ENCODE measurements at places on chromosomes 2 and 18.

- DNase-seq = no peak
Observed at GRCh38 chr18:12334863-12335262, 26.8 kb downstream of the TUBB6 start.

DNA sequence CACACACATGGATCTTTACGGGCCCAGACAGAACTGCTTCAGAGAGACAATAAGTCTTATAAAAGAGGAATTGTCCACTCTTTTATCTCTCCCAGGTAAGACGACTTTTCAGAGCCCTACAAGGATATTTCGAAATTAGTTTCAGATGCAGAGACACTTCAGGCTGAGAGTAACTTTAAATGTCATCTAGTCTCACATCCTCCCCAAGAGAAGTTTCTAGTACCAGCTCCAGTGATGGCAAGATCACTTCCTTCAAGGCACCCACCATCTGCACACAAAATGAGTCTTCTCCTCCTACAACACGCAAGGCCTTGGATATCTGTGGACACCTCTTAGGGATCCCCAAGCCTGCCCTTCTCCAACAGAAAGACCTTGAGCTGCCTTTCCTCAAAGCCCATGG, 39.0 kb upstream of the KLHL29 start:
- no peak for DNase-seq

- DNase-seq = no peak
Observed at GRCh38 chr18:50312296-50313030, 25.0 kb upstream of the CXXC1 start.

DNA sequence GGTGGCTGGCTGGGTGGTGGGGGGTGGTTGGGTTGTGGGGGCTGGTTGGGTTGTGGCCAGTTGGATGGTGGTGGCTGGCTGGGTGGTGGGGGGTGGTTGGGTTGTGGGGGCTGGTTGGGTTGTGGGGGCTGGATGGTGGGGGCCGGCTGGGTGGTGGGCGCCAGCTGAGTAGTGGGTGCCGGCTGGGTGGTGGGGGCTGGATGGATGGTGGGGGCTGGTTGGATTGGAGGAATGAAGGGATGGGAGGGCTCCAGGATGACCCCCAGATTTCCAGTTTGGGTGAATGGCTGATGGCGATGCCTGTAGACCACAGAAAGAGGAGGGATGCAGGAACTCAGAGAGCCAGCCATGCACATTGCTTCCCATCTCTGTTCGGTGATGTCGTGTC, 26.8 kb upstream of the GPR17 start:
- no peak for DNase-seq

- DNase-seq = no peak
Observed at GRCh38 chr2:145690183-145690778, 1170.4 kb upstream of the ZEB2 start.

DNA sequence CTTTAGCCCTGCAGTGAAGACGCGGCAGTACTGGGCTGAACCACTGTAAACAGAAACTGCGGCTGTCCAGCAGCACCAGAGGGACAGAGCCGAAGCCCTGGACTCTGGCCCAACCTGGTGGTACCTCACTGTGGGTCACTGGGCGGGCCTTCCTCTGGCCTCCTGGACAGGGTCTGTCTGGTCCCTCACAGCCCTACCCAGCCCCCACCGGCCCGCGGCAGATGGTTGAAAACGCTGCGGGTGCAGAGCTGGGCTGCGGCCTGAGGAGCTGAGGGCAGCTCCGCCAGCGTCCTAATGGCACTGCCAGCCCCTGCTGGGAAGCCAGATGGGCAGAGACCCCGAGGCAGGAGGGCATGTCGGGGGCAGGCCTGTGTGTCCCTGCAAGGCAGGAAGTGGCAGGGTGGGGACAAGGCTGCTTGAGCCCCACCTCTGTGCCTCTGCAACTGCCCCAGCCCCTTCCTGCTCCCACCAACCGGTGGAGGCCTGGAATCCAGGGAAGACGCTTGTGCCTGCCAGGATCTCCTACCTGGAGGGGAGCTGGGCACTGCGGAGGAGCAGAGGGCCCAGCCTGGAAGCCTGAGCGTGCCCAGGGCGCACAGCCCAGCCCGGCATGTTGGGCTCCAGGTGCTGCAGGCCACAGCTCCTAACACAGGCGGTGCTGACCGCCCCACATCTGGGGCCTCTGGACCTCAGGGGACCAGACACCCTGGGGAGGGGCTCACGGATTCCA, 36.3 kb downstream of the HS6ST1 start:
- no peak for DNase-seq

GRCh38 chr2:98027538-98027937, 31.8 kb upstream of the TMEM131 start:
- no peak for DNase-seq

- DNase-seq = peak; percentile 17
Observed at GRCh38 chr2:151071382-151071781, 190.3 kb downstream of the RBM43 start.

DNA sequence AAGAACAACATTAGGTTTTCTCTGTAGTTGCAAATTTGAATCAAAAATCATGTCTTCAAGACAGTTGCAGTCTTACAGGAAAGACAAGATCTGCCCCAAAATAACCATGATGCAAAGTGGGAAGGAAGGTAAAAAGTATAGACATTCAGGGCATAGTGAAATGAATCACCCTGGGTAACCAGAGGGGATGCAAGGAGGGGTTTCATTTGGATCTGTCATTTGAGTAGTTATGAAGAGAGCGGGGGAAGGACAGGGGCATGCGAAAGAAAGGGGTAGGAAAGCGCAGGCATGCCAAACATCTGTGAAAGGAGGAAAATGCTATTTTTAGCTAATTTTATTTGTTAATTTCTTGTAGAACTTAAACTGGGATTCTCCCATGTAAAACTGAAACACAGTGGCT, 219.1 kb upstream of the BOD1L2 start:
- DNase-seq = no peak

GRCh38 chr2:109343460-109343859, 214.5 kb downstream of the SH3RF3 start:
- DNase-seq = no peak

- no peak for DNase-seq
Observed at GRCh38 chr2:215705771-215706361, 270.0 kb upstream of the FN1 start.

- no peak for DNase-seq
Observed at GRCh38 chr2:118670838-118671237, 176.6 kb downstream of the EN1 start.

DNA sequence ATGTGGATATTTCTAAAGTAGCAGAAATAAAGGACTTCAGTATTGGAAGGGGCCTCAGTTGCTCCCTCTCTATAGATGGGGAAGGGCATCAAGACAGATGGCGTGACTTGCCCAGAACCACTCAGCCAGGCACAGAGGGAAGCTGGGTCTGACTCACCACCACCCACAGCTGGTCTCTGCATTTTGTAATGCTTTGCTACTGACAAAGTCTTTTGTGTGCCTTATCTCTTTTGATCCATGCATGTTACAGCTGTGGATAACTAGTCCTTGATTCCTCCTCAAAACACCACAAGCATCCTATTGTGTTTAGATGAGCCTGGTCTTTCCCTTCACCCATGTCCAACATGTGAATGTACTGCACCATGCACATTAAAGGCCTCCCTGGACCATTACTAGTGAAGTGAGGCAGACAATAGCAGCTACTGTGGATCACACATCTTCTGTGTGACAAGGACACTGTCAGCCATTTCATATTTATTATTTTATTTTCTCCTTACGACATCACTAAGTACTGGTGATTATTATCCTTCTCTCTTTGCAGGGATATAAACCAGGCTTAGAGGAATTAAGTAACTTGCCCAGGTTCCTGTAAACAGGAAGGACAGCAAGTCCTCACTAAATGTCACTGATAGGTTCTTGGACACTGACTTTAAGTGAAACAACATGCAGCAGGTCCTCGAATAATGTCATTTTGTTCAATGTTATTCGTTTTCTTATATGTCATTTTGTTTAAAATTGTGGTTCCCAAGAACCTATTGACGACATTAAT, 29.6 kb upstream of the IL37 start:
- DNase-seq = peak; percentile 17

GRCh38 chr2:7692657-7693161, 775.5 kb downstream of the RNF144A start:
- peak; percentile 32 for DNase-seq

GRCh38 chr18:23240609-23240930, 105.3 kb downstream of the CABLES1 start:
- no peak for DNase-seq

GRCh38 chr2:30259827-30260679, 28.7 kb downstream of the LBH start:
- no peak for DNase-seq

- DNase-seq = no peak
Observed at GRCh38 chr2:234156326-234156725, 105.8 kb downstream of the SPP2 start.

- DNase-seq = peak; percentile 16
Observed at GRCh38 chr2:37020212-37020886, 54.0 kb upstream of the STRN start.

- DNase-seq = no peak
Observed at GRCh38 chr2:100137866-100138570, 4.4 kb downstream of the AFF3 start.

- no peak for DNase-seq
Observed at GRCh38 chr2:182540252-182540651, 113.4 kb upstream of the PDE1A start.

- DNase-seq = no peak
Observed at GRCh38 chr2:11344956-11345677, 681 bp upstream of the ROCK2 start.

- no peak for DNase-seq
Observed at GRCh38 chr18:75696391-75696790, 268.9 kb upstream of the SMIM21 start.

DNA sequence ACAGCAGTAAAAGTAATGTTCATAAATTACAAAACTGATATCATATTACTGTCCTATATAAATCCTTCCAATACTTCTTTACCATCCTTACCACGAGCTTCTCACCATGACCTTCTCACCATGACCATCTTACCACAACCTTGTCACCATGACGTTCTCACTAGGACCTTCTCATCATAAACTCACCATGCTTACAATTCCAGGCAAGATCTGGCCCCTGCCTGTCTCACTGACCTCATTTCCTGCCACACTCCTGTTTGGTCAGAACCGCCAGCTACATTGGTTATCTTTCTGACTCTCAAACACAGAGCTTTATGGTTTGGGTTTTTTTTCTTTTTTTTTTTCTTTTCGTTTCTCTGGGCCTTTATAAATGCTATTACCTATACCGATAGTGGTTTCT, 827.6 kb downstream of the RNF144A start:
- no peak for DNase-seq

- no peak for DNase-seq
Observed at GRCh38 chr2:236571145-236571544, 1.5 kb downstream of the ACKR3 start.

DNA sequence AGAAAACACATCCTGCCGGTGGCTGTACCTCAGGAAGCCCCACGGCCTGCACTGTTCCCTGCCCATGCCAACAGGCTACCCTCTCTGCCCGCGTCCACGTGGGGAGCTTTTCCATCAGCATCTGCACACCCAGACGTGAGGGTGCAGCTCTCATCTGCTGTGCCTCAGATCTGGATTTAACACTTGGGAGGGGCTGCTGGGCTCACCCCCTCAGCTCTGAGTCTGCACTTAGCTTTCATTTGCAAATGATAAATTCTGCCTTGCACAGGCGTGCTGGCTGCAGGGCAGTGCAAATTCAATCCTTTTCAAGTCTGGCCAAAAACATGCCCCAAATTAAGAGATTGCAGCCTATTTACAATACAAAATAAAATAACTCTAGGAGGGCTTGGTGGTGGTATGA, 245.7 kb downstream of the TWIST2 start:
- DNase-seq = no peak

DNA sequence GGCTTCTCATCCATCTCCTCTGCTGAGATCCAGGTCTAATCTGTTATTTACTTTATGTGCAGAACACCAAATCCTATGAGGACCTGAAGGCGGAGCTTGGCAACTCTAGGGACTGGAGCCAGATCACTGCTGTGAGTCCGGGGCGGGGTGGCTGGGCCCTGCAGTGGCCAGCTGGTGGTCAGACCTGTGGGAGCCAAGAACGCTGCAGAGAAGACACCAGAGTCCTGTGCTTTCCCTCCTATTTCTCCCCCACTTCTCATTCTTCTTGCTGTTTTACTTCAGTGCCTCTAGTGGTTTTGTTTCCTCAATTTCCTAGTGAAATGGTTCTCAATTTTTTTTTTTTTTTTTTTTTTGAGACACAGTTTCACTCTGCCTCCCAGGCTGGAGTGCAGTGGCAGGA, 19.7 kb downstream of the VIL1 start:
- DNase-seq = no peak

DNA sequence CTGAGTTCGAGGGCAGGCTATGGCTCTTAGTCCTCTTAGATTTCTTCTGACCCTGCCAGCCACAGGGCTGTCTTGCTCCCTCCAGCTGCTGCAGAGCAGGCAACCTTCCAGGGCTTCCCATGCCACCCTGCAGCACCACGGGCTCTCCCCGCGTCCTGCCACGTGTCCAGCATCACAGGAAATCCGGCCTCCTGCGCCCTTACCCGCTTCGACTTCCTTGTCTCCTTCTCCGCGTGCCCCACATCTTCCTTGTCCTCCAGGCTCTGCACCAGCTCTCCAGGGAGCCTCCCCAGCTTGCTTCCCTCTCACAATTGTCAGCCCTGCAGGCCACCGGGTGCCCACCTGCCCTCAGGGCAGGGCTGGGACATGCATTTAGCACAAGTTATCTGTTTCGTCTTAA, 253.5 kb downstream of the DCDC2C start:
- DNase-seq = no peak

DNA sequence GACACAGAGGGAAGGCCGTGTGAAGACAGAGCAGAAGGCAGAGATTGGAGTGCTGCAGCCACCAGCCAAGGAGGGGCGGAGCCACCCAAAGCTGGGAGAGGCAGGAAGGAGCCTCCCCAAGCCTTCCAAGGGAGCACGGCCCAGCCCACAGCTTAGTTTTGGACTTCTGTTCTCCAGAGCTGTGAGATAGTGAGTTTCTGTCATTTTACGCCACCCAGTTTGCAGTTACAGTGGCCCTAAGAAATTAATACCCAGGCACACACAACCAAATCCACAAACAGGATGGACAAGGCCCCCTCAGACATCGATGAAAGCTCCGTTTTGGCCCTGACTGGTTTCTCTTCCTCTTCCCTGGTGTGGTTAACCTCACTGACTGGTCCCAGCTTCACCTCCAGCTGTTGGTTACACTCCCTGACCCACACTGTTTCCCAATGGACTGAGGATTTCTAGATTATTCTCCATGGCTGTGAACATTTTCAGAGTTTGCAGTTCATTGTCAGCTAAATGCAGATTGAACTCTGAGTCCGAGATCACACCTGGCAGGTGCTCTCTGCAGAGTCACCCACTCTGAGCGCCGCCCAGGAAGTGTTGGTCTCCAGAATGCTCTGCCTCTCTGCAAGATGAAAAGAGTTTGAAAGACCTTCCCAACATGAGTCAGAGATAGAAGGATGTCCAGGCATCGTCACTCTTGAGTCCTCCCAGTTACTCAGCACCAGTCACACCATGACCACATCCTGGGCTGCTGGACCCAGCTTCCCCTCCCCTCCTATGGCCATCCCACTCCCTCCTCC, 100.2 kb downstream of the TWIST2 start:
- peak; percentile 33 for DNase-seq

- no peak for DNase-seq
Observed at GRCh38 chr2:107584577-107584976, 242.1 kb upstream of the RGPD4 start.
